ENCODE measurements at places on chromosomes 7 and 10.

DNA sequence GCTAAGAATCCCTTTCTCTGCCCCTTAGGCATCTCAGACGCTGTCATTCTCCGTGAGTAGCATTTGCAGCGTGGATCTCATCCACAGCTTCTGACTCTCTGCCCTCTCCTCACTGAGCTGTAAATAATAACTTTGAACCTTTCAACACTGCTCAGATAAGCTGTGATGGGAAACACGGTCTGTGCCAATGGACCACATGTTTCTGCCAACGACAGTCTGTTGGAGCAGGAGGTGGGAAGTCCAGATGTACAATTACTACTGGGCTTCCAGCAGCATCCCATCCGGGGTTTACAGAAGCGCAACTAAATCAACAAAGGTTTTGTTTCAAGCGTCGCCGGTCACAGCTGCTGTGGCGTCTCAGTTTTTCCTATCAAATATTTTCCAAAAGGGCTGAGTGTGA, 1110.6 kb downstream of the TYW1 start:
- no peak for DNase-seq

GRCh38 chr10:103871006-103871405, 15.6 kb upstream of the SH3PXD2A start:
- DNase-seq = no peak

GRCh38 chr7:28990200-28990960, 32.2 kb upstream of the TRIL start:
- no peak for DNase-seq

GRCh38 chr10:122543676-122544445, 16.7 kb upstream of the DMBT1 start:
- DNase-seq = no peak

- no peak for DNase-seq
Observed at GRCh38 chr7:6623589-6624245, 8.3 kb downstream of the ZNF853 start.

DNA sequence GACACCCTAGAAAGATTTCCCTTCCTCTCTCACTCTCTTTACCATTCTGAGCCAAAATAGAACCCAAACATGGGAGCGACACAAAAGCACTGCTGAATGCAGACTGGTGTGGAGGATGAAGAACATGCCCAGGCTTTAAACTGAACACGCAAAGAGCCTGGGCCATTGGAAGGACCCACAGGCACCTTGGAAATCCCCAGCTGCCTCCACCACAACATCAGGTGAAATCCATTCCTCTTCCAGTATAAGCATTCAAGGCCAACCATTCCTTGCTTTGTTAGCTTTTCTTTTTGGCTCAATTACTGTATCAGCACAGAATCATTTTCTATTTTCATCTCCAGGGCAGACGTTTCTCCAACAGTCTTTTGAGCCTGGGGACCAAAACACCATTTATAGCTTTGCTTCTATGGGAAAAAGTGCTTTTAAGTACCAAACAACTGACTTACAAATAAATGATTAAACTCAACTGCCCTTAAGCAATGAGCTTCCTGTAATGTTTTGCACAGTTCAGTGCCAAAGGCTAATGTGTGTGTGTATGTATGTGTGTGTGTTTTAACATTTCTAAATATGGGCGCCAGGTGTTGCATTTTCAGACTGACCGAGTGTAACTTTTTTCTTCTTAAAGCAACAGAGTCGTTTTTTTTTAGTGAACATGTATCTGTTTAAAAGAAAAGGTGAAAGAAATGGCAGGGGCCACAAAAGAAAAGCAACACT, 16.2 kb upstream of the BLNK start:
- peak; percentile 72 for DNase-seq

- no peak for DNase-seq
Observed at GRCh38 chr10:2917926-2918325, 149.4 kb upstream of the PFKP start.

- DNase-seq = no peak
Observed at GRCh38 chr10:43361547-43362190, 9.8 kb upstream of the FXYD4 start.

DNA sequence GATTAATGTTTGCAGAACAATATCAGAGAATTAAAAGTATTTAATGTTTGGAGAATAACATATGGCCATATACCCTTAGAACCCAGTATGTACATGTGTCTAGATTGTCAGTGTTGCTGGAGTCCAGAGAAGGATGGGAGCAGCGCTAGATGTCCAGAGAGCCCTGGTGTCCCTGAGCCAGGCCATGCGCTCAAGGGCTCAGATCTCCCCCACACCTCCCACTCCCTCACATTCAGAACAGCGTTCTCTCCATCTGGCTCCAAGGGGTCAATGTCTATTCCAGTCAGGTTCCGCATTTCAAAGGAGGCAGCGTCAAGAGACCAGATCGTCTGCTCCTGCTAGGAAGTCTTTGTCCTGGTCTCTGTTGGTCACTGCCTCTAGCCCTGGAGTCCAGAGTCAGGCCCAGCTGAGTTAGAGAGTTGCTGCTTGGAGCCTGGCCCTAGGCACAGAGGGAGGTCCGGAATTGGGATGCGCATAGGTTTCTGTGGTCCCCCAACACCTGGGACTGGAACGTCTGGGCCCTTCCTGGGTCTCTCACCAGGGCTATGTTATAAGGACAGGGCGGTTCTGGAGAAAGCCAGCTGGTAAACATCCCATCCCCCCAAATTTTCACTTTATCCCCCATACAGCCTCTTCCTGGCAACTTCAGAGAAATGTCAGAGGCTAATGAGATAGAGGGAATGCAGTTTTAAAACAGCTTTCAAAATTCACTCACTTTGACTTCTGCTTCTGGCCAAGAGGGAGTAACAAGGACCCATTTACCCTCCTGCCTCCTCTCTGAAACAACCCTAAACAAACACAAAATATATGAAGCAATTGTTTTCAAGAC, 6.5 kb upstream of the WDR86 start:
- peak; percentile 23 for DNase-seq

DNA sequence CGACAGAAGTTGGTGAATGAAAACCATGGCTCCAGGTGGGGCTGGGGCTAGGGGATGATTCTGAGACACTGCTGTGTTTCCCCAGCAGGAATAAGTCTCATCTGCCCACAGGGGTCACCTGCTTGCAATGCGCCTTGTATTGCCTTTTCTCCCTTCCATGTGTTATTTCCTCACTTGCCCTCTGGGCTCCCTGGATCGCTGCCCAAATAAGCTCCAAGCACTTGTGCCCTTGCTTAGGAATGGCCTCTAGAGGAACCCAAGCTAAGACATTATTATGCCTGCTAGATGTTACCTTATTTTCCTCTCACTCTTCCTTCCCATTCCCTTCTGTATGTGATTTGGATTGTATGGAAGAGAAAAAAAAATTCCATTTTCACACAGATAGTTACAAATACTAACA, 24.8 kb upstream of the PLPP4 start:
- DNase-seq = no peak

GRCh38 chr7:66871076-66871475, 49.9 kb upstream of the TMEM248 start:
- no peak for DNase-seq

DNA sequence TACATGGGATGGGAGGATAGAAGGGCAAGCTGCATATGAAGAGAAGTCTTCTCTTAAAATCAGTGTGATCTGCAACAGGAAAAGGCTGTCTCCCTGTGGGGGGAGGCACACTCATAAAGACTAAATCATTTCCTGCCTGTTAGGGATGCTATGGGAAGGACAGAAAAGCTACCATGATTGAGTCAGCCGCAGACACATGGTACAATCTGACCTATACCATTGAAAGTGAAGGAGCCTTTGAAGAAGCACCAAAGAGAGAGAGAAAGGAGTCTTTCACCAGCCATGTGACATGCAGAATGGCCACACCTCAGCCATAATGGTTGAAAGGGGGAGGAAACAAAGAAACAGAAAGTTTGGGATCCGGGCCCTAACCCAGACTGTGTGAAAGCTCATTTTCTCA, 29.1 kb downstream of the NUDCD3 start:
- DNase-seq = no peak

GRCh38 chr10:127998501-127999144, 91.7 kb downstream of the PTPRE start:
- no peak for DNase-seq

- no peak for DNase-seq
Observed at GRCh38 chr10:50861370-50861769, 24.1 kb downstream of the A1CF start.

DNA sequence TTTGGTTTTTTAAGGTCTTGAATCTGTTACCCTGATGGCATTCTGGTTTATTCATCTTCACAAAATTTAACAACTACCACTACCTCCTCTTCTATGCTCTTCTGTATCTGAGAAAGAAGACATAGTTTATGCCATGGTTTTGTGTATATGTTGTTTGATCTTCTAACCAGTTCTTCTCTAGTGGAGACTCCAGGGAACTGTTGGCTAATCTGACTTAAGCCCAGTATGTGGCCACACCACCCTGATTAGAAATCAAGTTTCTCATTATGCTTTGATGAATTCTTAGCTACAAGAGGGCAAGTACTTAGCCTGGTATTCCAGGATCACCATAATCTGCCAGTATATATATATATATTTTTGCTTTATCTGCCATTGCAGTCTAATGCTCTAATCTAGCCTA, 99.5 kb upstream of the MXI1 start:
- no peak for DNase-seq

GRCh38 chr10:78628976-78629375, 439.8 kb upstream of the ZMIZ1 start:
- DNase-seq = no peak

- DNase-seq = no peak
Observed at GRCh38 chr10:29479081-29479925, 155.5 kb downstream of the SVIL start.

- no peak for DNase-seq
Observed at GRCh38 chr7:114589436-114589835, 174.8 kb downstream of the FOXP2 start.

DNA sequence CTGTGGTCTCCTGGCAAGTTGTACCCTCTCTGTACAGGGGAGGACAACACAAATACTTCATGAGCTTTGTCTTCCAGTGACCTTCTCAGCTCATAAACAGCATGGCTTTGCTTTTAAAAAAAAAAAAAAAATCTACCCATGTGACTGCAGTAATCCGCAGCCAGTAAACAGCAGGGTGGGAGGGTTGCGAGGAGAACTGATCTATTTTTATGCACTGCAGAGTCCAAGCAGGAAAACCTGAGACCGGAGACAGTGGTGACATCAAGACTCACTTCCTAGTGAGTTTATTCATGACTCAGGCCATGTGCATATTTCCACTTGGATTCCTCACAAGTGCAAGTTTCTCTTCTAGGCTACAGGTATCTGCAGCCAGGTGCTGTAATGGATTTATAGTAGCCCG, 127.9 kb downstream of the NRF1 start:
- DNase-seq = no peak

- no peak for DNase-seq
Observed at GRCh38 chr10:119222966-119223386, 15.6 kb downstream of the GRK5 start.

GRCh38 chr10:28940158-28940888, 263.0 kb downstream of the BAMBI start:
- DNase-seq = no peak

GRCh38 chr10:127600479-127600878, 51.4 kb downstream of the NPS start:
- no peak for DNase-seq

GRCh38 chr7:1709281-1709680, 39.2 kb downstream of the ELFN1 start:
- no peak for DNase-seq

- no peak for DNase-seq
Observed at GRCh38 chr10:90304533-90304932, 553.3 kb downstream of the HTR7 start.

- DNase-seq = no peak
Observed at GRCh38 chr10:121647401-121647800, 49.2 kb upstream of the FGFR2 start.

GRCh38 chr10:132867801-132868644, 74.3 kb downstream of the CFAP46 start:
- no peak for DNase-seq

DNA sequence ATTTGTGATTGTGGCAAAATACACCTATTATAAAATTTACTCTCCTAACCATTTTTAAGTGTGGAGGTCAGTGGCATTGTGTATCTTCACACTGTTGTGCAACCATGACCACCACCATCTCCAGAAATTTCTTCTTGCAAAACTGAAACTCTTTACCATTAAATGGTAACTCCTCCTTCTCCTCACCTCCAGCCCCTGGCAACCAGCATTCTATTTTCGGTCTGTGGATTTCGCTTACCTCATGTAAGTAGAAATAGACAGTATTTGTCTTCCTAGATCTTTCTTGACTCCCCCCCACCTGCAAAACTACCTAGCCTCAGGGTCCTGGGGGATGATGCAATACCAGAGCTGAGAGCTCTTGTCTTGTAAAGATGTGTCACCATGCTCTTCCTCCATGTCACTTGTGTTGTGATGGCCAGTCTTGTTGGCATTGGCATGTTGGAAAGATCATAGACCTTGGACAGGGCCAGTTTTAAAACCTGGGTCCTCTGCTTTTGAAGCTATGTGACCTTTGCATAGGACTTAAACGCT, 71.1 kb upstream of the EMX2 start:
- DNase-seq = no peak

GRCh38 chr7:131034166-131034881, 293.4 kb upstream of the MKLN1 start:
- no peak for DNase-seq

DNA sequence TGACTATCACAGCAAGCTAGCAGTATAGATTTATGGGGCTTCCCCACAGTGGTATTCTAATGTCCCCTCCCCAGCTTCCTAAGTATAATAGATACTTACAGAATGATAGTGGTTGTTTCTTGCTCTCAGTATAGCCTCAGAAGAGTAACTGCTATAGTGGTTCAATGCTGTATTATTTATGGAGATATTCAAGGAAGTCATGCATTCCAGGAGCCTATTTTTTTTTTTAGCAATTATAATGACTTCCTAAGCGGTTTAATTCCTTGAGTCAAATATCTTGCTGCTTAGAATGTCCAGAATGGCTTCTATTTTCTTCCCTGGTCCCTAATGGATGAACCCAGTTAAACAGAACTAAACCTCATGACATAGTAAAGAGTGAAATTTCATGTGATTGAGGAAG, 451.5 kb upstream of the SEMA3D start:
- DNase-seq = no peak

GRCh38 chr10:105757302-105757701, 1116.2 kb downstream of the SORCS3 start:
- no peak for DNase-seq
